Stimulated activated CD8-positive, alpha-beta memory T cell treated with anti-CD3 and anti-CD28 coated beads, Interleukin-7, amount 100 ng/mL, for 1 hour (primary cell): ENCODE measurements at places on chromosomes 4 and X.

- DNase-seq = no peak
These were observed 792 bp downstream of the PPP1R3F start for GRCh38 chrX:49270249-49270921.

GRCh38 chr4:77817304-77818072 is 1.7 kb downstream of the CNOT6L start:
- no peak for DNase-seq

GRCh38 chr4:174423257-174423944 is 98.9 kb downstream of the HPGD start:
- no peak for DNase-seq

GRCh38 chrX:8192276-8192675 is 21.2 kb upstream of the VCX2 start:
- no peak for DNase-seq

DNA sequence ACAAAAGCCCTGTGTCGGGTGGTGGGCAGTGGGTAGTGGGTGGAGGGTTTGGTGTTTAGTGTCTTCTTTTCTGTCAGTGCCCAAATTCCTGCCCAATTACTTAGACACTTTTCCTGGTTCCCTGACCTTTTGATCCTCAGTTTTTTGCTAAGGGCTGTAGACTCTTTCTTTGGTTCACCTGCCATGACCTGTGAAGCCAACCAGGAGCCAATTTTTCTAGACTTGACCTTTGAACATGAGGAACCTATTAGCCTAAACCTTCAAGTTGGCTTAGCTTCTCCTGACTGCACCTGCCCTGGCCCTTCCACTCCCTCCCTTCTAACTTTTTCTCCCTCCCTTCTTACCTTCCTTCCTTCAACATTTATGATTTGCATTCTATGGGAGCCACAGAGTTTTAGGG is 94.5 kb downstream of the MID1IP1 start:
- DNase-seq = no peak

DNA sequence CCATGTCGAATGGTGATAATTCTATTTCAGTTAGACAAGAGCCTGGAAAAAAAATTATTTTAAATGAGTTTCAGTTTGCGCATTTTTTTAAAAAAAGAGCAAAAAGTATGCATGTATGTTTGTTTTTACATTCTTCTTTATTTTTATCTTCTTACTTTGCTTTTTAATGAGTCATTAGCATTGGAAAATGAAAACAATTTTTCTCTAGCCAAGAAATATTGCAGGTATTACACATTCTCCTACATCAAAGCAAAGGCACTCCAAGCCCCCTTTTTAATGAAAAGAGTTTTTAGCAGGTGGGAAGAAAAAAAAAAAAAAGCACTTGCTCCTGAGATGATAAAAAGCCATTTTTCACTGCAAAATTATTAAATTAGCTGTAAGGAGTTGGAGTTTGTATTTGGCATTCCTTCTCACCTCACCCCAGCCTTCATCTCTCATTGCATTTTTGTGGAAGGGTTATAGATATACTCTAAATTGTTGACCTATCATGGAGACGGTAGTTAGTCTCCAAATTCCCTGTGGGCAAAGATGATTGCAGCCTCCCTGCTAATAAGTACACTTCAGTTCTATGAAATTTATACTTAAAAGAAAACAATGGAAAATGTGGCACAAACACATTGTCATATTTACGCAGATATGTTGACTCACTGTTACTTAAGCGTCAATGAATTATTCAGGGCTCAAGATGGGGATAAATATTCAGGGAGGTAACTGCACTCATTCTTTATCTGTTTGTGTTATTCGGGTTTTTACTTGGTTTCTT is 43.8 kb downstream of the PALLD start:
- DNase-seq = no peak

- no peak for DNase-seq
These were observed 99.6 kb downstream of the GUCY2F start for GRCh38 chrX:109382332-109382731.

GRCh38 chr4:52957835-52958631 is 95.9 kb downstream of the RASL11B start:
- DNase-seq = no peak

GRCh38 chr4:59060895-59061294 is 1950.7 kb upstream of the IGFBP7 start:
- no peak for DNase-seq

DNA sequence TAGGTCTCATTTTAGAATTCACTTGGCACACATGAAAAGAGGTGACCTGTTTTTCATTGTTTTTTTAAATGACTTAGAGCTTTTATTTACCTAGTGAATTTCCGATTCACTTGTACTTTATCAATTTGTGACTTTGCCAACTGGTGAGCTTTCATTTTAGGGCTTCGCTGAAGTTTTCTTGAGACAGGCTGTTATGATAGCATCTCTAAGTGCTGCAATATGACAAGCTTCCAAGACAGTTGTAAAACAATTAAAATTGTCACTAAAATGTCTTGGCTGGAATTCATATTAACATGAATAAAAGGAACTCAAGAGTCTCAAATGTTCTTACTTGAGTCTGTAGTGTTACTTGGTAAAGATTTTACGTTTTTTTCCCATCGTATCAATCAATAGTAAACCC is 831.7 kb upstream of the GRID2 start:
- no peak for DNase-seq

DNA sequence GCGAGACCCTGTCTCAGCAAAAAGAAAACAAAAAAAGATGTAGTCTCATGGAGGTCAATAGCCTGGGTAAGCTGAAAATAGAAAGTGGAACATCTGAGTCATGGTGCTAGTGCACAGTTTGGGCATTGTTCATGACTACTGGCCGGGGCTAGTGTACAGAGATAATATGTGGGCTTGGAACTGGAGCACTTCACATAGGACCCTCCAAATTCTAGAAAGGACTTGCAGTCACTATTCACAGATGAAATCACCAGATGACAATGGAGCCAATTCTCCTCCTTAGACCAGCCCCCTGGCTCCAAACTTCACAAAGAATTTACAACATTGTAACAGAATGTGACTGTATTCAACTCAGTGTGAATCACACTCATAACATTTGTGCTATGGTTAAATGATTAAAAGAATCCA is 367.8 kb upstream of the SLC7A11 start:
- DNase-seq = no peak

- no peak for DNase-seq
These were observed 28.0 kb upstream of the CD40LG start for GRCh38 chrX:136619899-136620505.

DNA sequence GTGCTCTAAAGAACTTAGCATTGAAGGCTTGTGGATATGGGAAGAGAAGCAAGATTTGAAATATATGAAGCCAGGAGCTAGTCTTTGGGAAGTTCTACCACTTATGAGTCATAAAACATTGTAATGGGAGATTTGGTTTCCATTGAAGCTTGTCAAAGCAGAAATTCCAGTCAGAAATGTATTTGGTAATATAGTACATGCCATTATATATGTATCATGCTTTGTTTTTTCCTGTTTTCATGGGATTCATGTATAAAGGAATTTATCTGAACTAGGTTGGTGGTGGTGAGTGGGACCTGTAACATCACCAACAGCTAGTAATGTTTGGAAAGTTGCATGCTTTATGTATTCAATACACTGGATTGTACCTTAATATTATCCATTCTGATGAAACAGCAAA is 14.6 kb upstream of the DCAF8L2 start:
- DNase-seq = no peak

- DNase-seq = no peak
These were observed 55.6 kb downstream of the HAUS3 start for GRCh38 chr4:2186133-2186864.

GRCh38 chr4:175871774-175872405 is 59.8 kb upstream of the GPM6A start:
- DNase-seq = no peak

GRCh38 chrX:78125148-78125547 is 14.3 kb downstream of the TAF9B start:
- no peak for DNase-seq

GRCh38 chr4:139645458-139645857 is 20.2 kb upstream of the MGST2 start:
- DNase-seq = no peak

DNA sequence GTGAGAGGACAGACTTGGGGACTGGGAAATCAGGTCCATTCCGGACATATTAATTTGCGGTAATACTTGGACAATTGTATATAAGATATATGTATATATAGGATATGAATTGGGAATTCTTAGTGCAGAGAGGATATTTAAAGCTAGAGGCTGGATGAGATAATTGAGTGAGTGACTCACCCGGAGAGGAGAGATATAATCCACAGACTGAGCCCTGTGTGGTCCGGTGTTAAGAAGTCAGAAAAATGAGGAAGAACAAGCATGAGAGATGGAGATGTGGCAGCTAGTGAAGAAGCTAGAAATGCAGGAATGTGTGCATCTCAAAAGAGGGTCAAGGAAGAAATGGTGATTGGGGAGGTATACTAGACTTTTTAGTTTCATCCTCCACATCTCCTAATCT is 336.2 kb downstream of the SLC7A11 start:
- no peak for DNase-seq

GRCh38 chrX:131034063-131034462 is 24.1 kb upstream of the ARHGAP36 start:
- DNase-seq = no peak

DNA sequence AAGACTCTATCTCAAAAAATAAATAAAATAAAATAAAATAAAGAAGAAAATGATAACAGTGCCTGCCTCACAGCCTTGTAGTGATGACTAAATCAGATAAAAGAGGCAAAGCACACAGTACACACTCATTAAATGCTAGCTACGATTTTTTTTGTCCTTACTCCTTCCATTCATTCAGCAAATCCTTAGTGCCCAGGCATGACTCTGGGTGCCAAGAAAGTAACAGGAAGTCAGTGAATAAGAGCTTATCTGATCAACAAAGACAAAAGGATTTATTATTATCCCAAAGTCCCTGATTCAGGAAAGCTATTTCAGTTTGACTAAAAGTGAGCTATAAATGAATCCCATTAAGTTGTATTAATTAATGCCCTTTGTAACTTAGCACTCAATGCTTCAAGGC is 92.7 kb downstream of the SH3KBP1 start:
- no peak for DNase-seq

- no peak for DNase-seq
These were observed 244.6 kb upstream of the BOD1L1 start for GRCh38 chr4:13872155-13872554.

GRCh38 chr4:120963449-120963848 is 40.9 kb upstream of the PRDM5 start:
- DNase-seq = no peak

- DNase-seq = no peak
These were observed 32.2 kb downstream of the NFXL1 start for GRCh38 chr4:47882228-47882627.

- DNase-seq = no peak
These were observed 62.4 kb downstream of the LIMCH1 start for GRCh38 chr4:41600243-41600912.

GRCh38 chr4:128574706-128575105 is 234.8 kb upstream of the JADE1 start:
- DNase-seq = no peak

DNA sequence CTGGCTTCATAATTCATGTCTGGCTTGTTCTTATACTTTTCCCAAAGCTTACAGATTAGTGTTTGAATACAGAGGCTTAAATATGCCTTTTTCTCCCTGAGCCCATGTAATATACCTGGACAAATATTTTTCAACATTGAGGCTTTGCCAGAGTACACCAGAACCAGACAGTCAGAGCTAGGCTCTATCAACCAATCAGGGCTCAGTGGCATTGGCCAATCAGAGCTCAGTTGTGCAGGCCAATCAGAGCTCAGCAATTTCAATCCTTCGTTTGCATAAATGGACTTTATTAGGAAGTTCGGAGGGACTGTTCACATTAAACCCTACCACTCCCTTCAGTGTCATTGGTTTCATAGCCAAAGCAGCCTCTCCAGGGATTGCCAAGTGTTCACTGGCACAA is 51.2 kb upstream of the TMSB15B start:
- DNase-seq = no peak

DNA sequence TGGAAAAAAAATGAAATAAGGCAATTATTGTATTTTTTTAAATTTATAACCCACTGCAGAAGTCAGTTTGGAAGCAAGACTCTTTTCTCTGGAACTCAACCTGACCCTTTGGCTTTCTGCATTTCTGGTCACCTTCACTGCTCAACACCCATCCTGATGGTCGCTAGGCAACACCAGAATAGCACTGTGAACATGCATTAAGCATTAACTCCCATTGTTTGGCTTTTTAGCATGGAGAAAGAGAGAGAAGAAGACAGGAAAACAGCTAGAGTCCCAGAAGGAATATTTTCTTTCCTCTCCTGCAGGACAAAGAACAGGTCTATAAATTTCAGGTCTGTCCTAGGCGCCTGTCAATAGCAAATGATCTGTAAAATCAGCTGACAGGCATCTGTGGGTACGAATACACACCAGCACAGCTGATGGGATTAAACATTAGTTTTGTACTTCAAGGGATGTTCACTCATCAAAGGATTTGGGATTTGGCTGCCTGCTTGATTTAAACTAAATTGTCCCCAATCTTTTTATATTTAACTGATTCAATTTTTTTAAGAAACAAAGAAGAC is 137.2 kb upstream of the ETNPPL start:
- no peak for DNase-seq

DNA sequence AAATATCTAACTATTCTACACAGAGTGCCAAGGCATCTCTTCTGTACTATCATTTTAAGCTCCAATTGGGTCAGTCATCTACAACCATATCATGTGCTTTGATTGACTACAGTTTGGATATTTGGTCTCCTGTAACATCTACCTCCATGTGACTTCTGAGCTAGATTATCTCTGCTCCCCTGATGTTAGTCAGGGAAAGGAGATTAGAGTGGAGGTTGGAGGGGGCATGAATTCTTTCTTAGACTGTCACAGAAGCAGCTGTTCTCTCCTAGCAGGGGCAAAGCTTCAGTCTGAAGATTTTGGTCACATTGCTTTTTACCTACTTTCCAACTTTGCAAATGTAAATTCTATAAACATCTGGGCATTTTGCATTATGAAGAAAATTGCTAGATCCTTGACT is 62.6 kb upstream of the C4orf54 start:
- no peak for DNase-seq

- no peak for DNase-seq
These were observed 171.2 kb downstream of the PPP3CA start for GRCh38 chr4:101175896-101176676.

- no peak for DNase-seq
These were observed 68.9 kb upstream of the CAPN6 start for GRCh38 chrX:111339212-111339611.

DNA sequence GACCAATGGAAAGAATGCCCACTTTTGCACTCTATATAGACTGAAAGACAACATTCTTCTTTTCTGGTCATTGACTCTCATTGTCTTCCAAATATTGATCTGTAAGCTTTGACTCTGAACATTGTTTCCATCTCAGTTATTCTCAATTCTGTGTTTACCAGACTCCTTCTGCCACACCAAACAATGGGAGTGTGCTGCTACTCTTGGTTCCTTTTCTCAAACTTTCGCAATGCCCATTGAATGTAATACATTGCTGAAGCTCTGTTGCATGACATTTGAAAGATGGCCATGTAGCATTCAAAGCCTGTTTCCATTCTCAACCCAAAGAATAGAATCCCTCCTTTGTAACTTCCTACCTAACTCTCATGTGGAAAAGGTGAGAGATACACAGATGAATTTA is 136.2 kb downstream of the BTC start:
- DNase-seq = no peak
